ENCODE measurements at places on chromosomes 3 and 15.
A peak's percentile ranks its signal among the peaks of the same experiment; 100 is the strongest.

- DNase-seq, result no peak
These were observed 58.7 kb downstream of the TPRA1 start for GRCh38 chr3:127531821-127532220.

GRCh38 chr3:48372377-48372770 lies 355 bp downstream of the FBXW12 start:
- DNase-seq, result no peak

GRCh38 chr15:59364248-59364647 lies 8.4 kb downstream of the MYO1E start:
- DNase-seq, result peak; percentile 32

DNA sequence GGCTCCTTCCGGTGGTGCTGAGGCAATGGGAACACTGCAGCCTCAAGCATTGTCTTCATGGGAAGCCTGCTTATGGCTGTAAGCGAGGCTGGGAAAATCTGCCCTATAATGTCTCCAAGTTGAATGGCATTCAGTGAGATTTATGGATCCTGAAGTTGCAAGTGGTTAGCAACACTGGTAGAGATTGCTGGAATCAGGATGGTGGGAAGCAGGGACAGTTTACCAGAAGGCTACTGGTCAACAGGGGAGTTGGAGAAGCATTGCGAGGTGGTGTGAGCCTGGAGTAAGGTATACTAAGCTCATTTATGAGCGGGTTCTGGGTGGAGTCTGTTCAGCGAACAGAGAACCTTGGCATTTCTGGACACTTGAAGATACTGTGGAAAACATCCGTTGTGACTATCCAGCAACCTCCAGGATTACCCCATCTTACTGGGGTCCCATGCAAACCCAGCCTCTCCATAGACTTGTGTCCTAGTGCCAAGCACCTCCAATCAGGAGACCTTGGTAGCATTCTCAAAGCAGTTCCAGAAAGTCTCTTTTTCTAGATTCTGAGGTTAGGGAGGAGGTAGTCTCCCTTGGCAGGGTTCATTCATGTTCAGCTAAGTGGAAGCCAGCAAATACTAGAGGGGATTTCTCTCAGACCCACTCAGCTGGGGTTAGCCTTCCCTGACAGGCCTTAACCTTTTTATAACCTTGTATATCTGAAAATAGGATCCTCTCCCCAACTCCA lies 7.3 kb downstream of the RPSA start:
- peak; percentile 31 for DNase-seq

- no peak for DNase-seq
These were observed 35.6 kb downstream of the LINGO1 start for GRCh38 chr15:77596821-77597803.

DNA sequence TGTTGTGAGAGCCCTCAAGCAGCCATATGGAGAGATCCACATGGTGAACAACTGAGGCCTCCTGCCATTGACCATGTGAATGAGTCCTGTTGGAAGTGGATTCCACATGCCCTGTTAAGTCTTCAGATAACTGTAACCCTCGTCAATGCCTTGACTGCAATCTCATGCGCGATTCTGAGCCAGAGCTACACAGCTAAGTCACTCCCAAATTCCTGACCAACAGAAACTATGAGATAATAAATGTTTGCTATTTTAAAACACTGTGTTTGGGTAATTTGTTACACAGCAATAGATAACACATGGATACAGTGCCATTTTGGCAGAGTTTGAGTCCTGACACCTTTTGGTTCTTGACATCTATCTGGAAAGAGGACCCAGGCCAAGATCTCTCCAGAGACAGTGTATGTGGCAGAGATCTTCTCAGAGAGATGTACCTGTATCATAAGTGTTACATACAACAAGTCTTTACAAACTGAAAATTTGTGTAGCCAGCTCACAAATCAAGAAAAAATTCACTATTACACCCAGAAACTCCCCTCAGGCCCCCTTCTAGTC lies 34.5 kb upstream of the BNC1 start:
- DNase-seq, result no peak

- no peak for DNase-seq
These were observed 192.7 kb downstream of the ITPR1 start for GRCh38 chr3:4685673-4686345.

DNA sequence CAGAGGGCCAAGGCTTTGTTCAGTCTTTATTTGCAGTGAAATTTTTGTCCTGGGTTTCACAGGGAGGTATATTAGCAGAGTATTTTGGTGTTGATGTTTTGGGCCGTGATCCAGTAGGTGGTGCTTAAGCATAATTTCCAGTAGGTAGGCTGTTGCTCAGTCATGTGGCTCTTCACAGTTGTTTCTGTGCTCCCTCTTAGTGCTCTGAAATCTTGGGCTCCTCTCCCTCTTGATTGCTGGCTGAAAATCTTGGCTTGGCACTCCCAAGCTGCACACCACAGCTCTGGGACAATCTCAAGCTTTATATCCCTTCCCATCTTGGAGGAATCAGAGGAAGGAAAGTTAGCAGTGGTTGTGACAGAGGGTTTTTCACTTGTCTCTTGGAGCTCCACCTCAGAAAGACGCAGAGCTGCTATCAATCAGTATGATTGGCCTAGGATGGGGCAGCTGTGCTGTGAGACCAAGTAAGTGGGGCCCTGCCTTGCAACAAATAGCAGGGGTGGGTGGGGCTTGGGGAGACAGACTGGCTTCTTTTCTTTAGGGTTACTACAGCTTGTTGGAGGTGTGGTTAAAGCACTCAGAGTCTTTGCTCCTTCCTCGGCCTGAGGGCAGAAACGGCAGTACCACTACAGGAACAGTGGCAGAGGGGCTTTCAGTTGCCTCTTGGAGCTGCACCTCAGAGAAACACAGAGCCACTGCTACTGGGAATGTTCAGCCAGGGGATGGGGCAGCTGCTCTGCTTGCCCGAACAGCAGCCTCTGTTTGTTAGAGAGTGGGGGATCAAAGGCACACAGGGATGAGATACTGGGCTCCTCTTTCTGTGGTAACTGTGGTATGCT lies 627.0 kb downstream of the SI start:
- no peak for DNase-seq

DNA sequence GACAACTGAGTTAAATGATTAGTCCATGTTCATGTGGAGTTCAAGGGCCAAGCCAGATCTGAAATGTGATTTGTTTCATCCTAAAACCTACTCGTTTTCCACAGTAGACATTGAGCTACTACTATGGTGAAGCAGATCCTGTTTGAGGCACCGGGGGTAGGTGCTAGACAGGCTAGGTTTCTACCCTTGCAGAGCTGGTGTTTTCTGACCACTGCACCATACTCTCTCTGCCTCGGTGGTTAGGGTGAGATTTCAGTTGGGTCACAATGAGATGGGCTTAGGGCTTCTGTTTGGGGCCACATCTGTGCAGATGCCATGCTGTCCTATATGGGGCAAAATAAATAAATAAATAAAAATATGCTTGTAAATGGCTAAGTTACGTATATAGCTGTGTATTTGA lies 99.3 kb downstream of the OXNAD1 start:
- no peak for DNase-seq

DNA sequence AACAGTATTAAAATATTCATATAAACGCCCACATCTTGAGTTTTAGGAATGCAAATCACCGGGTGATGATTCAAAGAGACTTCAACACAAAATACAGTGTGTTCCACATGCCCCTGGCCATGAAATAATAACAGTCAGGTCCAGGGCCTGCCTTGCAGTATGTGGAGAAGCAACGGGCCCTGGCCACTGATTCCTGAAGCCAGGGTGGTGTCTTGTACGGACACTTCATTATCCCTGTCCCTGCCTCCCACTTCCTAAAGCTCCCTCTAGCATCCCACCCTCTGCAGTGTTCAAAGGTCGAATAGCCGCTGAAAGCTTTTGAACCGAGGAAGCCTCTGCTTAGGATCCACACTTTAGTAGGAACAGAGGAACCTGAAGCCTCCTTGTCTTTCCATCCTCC lies 50.4 kb upstream of the PCSK6 start:
- DNase-seq, result no peak

GRCh38 chr3:169618894-169619792 lies 44.4 kb downstream of the MECOM start:
- DNase-seq, result no peak
